Prostate gland (tissue), 2 donors: ENCODE measurements at places on chromosomes 4 and X.

- H3K36me3 ChIP-seq, result no peaks in the 10 kb centered on the region
- H3K27me3 ChIP-seq, result no peaks in the 10 kb centered on the region
- no peak overlapping the region for H3K27ac ChIP-seq
- no peak overlapping the region for H3K4me3 ChIP-seq
These were observed 13.4 kb downstream of the TRPC3 start for GRCh38 chr4:121938282-121939092.

GRCh38 chr4:140697709-140698560 lies 58.2 kb downstream of the TBC1D9 start:
- H3K4me1 ChIP-seq, result peaks cover 5% of the 10 kb centered on the region
- no peak overlapping the region for H3K4me3 ChIP-seq
- H3K27me3 ChIP-seq, result no peaks in the 10 kb centered on the region

DNA sequence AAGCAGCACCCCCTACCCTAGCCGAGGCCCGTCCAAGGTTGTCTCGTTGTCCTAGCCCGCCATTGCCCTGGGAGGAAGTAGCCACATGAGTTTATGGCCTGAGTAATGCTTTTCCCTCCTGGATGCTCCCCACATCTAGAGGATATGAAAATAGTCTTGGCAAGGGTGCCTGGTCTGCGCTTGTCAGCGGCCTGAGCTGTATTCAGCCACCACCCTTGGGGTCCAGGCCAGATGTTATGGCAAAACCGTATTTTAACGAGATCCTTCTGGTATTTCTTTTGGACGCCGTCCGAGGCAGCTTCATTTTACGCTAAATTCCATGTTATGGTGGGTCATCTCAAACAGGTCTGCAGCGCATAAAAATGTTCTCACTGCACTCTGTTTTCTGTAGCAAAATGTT lies 89.3 kb downstream of the GPR143 start:
- no peak overlapping the region for H3K4me3 ChIP-seq
- H3K4me1 ChIP-seq, result no peaks in the 10 kb centered on the region
- H3K27me3 ChIP-seq, result no peaks in the 10 kb centered on the region
- no peaks in the 10 kb centered on the region for H3K36me3 ChIP-seq
- no peak overlapping the region for H3K27ac ChIP-seq

GRCh38 chr4:156764846-156765245 lies 206.8 kb downstream of the PDGFC start:
- no peak for DNase-seq
- no peaks in the 10 kb centered on the region for H3K4me1 ChIP-seq
- no peaks in the 10 kb centered on the region for H3K36me3 ChIP-seq
- no peaks in the 10 kb centered on the region for H3K27me3 ChIP-seq
- H3K4me3 ChIP-seq, result no peak overlapping the region

DNA sequence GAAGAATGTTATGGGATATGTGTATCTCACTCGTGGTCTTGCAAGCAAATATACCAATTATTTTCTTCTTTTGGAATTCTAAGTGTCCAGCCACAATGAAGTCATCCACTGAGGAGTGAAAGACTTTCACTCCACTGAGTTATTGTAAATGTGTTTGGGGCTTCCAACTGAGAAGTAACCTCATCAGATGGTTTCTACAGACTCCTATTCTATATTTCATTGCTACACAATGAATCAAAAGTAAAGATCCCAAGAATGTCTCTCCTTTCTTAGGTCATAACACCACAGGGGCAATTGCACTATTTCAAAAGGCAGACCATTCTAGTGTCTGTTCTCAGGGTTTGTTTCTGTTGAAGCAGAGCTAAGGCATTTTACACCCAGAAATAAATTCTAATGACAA lies 12.3 kb upstream of the VCX2 start:
- H3K36me3 ChIP-seq, result no peaks in the 10 kb centered on the region
- no peak overlapping the region for H3K27ac ChIP-seq
- H3K4me1 ChIP-seq, result no peaks in the 10 kb centered on the region
- no peak for DNase-seq
- H3K27me3 ChIP-seq, result no peaks in the 10 kb centered on the region
- no peak overlapping the region for H3K4me3 ChIP-seq

- H3K27me3 ChIP-seq, result no peaks in the 10 kb centered on the region
- H3K36me3 ChIP-seq, result no peaks in the 10 kb centered on the region
- H3K4me1 ChIP-seq, result no peaks in the 10 kb centered on the region
- H3K27ac ChIP-seq, result no peak overlapping the region
- DNase-seq, result no peak
- no peak overlapping the region for H3K4me3 ChIP-seq
These were observed 439.0 kb downstream of the GPM6A start for GRCh38 chr4:175373031-175373430.

DNA sequence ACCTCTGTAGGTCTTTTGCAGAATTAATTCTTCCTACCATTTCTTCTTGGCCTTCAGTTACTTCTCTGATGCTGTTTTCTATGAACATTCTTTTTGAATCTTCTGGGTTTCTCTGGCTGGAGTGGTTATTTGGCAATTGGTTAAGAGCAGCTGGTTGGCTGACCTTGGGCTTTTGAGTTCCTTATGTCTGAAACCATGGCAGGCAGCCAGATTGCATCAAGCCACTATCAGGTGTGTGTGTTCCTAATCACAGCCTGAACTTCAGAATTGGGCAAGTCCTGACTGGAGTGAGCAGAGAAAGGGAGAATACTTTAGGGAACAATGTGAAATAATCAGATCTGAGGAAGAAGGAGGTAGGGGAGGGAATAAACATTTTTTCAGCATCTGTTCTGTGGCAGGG lies 90.2 kb downstream of the ARHGAP10 start:
- DNase-seq, result peak; percentile 89
- H3K27ac ChIP-seq, result peak overlapping the region; percentile 46
- H3K36me3 ChIP-seq, result no peaks in the 10 kb centered on the region
- no peaks in the 10 kb centered on the region for H3K4me1 ChIP-seq
- H3K27me3 ChIP-seq, result no peaks in the 10 kb centered on the region

- H3K4me3 ChIP-seq, result no peak overlapping the region
- H3K4me1 ChIP-seq, result no peaks in the 10 kb centered on the region
- no peaks in the 10 kb centered on the region for H3K27me3 ChIP-seq
- DNase-seq, result no peak
- no peaks in the 10 kb centered on the region for H3K36me3 ChIP-seq
These were observed 258.9 kb downstream of the SPANXN1 start for GRCh38 chrX:145506214-145506613.

GRCh38 chrX:107880054-107880610 lies 54.5 kb downstream of the MID2 start:
- DNase-seq, result no peak
- no peak overlapping the region for H3K4me3 ChIP-seq
- no peaks in the 10 kb centered on the region for H3K27me3 ChIP-seq
- H3K27ac ChIP-seq, result no peak overlapping the region
- no peaks in the 10 kb centered on the region for H3K36me3 ChIP-seq

DNA sequence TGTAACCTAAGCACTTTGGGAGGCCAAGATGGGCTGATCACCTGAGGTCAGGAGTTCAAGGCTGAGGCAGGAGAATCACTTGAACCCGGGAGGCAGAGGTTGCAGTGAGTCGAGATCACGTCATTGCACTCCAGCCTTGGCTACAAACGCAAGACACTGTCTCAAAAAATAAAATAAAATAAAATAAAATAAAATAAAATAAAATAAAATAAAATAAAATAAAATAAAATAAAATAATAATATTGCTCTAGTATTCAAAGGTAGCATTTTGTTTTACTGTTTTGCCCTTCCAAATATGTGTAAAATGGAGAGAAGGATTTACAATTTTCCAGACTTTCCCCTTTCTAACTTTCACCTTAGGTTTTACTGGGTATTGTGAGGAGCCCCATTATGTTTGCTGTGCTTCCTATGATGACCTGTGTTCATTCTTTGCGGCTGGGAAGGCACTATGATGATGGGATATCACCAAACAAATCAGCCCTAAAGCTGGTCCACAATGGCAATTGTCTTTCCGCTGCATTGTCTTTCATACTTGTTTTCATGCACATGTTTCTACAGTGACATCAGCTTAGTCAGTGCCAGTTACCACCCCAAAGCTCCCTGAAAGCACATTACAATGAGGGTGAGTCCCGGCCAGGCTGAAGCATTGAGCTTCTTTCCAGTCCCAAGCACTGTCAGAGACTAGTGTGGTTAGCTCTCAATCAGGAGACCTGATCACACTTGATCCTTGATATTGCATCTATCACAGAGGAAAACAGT lies 50.8 kb downstream of the DTHD1 start:
- H3K27me3 ChIP-seq, result no peaks in the 10 kb centered on the region
- no peak overlapping the region for H3K4me3 ChIP-seq
- no peaks in the 10 kb centered on the region for H3K4me1 ChIP-seq
- no peak overlapping the region for H3K27ac ChIP-seq
- no peak for DNase-seq

GRCh38 chrX:11241720-11242119 lies 51.5 kb upstream of the AMELX start:
- no peak overlapping the region for H3K4me3 ChIP-seq
- no peak for DNase-seq
- H3K36me3 ChIP-seq, result no peaks in the 10 kb centered on the region
- H3K27me3 ChIP-seq, result no peaks in the 10 kb centered on the region

GRCh38 chr4:41887821-41888686 lies 47.2 kb upstream of the TMEM33 start:
- H3K27me3 ChIP-seq, result no peaks in the 10 kb centered on the region
- no peaks in the 10 kb centered on the region for H3K36me3 ChIP-seq
- no peak for DNase-seq
- H3K27ac ChIP-seq, result no peak overlapping the region

DNA sequence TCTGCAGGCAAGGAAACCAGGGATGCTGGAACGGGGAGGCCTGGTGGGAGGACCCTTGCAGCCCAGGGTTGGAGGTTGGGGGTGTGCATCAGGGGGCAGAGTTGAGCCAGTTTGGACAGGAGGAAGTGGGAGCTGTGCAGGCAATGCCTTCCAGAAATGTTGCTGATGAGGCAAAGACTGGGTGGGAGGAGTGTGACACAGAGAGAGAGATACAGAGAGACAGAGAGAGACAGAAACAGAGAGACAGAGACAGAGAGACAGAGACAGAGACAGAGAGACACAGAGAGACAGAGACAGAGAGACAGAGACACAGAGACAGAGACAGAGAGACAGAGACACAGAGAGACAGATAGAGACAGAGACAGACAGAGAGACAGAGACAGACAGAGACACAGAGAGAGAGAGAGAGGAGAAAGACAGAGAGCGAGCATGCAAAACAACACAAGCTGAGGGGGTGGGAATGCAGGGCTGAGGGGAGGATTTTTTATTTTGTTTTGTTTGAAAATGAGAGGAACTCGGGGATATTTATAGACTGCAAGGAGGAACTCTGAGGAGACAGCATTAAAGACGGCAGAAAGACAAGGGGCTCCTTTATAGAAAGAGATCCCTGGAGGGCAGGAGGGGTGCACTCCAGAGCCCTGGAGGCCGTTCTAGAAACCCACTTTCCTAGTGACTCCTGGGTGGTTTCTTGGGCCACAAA lies 1.9 kb upstream of the HAUS3 start:
- no peaks in the 10 kb centered on the region for H3K36me3 ChIP-seq
- peaks cover 10% of the 10 kb centered on the region for H3K4me1 ChIP-seq
- H3K27me3 ChIP-seq, result no peaks in the 10 kb centered on the region
- no peak overlapping the region for H3K4me3 ChIP-seq
- H3K27ac ChIP-seq, result peak overlapping the region; percentile 27

DNA sequence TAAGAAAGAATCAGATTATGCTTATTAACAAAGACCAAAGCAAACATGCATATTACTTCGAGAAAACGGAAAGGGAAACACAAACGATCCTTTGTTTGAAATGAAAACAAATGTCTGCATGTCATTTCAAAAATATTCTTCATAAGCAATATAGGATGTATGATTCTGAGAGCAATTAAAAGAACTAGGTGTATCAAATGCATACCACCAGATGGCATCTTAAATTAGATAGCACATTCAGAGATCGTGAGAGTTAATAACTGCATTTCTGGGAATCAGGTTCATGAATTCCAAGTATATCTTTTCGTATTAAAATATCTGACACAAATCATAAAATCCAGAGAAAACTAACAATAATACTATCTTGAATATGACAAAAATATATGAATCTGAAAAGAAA lies 159.5 kb downstream of the PPP3CA start:
- peaks cover 7% of the 10 kb centered on the region for H3K4me1 ChIP-seq
- H3K27me3 ChIP-seq, result no peaks in the 10 kb centered on the region
- H3K36me3 ChIP-seq, result no peaks in the 10 kb centered on the region
- H3K4me3 ChIP-seq, result no peak overlapping the region
- no peak for DNase-seq

- H3K36me3 ChIP-seq, result no peaks in the 10 kb centered on the region
- no peaks in the 10 kb centered on the region for H3K27me3 ChIP-seq
- no peaks in the 10 kb centered on the region for H3K4me1 ChIP-seq
These were observed 128.2 kb upstream of the INPP4B start for GRCh38 chr4:142974328-142974727.

- H3K4me3 ChIP-seq, result no peak overlapping the region
- H3K27me3 ChIP-seq, result no peaks in the 10 kb centered on the region
- no peak for DNase-seq
- H3K27ac ChIP-seq, result no peak overlapping the region
- H3K36me3 ChIP-seq, result no peaks in the 10 kb centered on the region
These were observed 12.9 kb upstream of the RAB33B start for GRCh38 chr4:139441029-139441428.

GRCh38 chr4:147760176-147760575 lies 28.3 kb downstream of the ARHGAP10 start:
- peak; percentile 66 for DNase-seq
- H3K36me3 ChIP-seq, result no peaks in the 10 kb centered on the region
- H3K4me3 ChIP-seq, result no peak overlapping the region
- no peaks in the 10 kb centered on the region for H3K27me3 ChIP-seq
- no peaks in the 10 kb centered on the region for H3K4me1 ChIP-seq

GRCh38 chr4:85498068-85498733 lies 23.3 kb downstream of the ARHGAP24 start:
- H3K4me3 ChIP-seq, result no peak overlapping the region
- no peak overlapping the region for H3K27ac ChIP-seq
- H3K36me3 ChIP-seq, result no peaks in the 10 kb centered on the region
- H3K4me1 ChIP-seq, result no peaks in the 10 kb centered on the region
- DNase-seq, result no peak

- no peak overlapping the region for H3K4me3 ChIP-seq
- H3K4me1 ChIP-seq, result no peaks in the 10 kb centered on the region
- H3K27me3 ChIP-seq, result no peaks in the 10 kb centered on the region
- no peak overlapping the region for H3K27ac ChIP-seq
- no peaks in the 10 kb centered on the region for H3K36me3 ChIP-seq
- no peak for DNase-seq
These were observed 390.8 kb downstream of the HNRNPD start for GRCh38 chr4:81982846-81983540.

- peak overlapping the region; percentile 42 for H3K4me3 ChIP-seq
- H3K27me3 ChIP-seq, result no peaks in the 10 kb centered on the region
- H3K4me1 ChIP-seq, result no peaks in the 10 kb centered on the region
- peak overlapping the region; percentile 74 for H3K27ac ChIP-seq
These were observed 885 bp downstream of the CCDC110 start for GRCh38 chr4:185470501-185471195.

DNA sequence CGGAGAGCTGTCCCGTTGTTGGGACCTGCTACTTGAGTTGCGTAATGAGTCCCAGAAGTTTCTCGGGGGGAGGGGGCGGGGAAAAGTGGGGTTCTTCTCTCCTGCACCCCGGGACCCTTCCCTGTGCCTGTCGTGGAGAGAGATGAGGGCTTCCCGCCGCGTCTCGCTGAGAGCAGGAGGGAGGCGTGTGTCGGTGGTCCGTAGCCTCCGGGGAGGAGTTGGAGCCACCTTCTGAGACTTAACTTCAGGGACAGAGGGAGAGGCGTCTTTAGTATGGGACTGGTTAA lies 698 bp downstream of the AFF1 start:
- peak overlapping the region; percentile 93 for H3K4me3 ChIP-seq
- no peaks in the 10 kb centered on the region for H3K27me3 ChIP-seq
- H3K27ac ChIP-seq, result peak overlapping the region; percentile 98
